ENCODE measurements at places on chromosomes 3 and 15.

- DNase-seq = no peak
Observed at GRCh38 chr3:117322866-117323265, 613.3 kb downstream of the TUSC7 start.

DNA sequence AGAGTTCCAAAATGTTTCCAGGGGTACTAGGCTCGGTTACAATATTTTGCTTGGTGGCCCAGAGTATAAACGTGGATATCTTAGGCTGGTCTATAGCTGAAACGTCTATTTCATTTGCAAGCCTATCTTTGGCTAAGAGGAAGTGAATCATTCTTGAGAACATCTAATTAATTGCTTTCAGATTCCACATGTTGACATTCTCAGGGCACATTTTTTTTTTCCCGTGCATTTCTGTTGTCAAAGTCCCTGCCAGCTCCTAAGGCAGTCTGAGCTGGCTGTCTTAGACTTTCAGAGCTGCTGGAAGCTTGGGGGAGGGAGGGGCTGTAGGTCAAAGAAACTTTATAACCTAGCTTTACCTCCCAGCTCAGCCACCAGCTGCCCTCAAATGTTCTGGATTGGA lies 23.2 kb upstream of the LAMP3 start:
- no peak for DNase-seq

DNA sequence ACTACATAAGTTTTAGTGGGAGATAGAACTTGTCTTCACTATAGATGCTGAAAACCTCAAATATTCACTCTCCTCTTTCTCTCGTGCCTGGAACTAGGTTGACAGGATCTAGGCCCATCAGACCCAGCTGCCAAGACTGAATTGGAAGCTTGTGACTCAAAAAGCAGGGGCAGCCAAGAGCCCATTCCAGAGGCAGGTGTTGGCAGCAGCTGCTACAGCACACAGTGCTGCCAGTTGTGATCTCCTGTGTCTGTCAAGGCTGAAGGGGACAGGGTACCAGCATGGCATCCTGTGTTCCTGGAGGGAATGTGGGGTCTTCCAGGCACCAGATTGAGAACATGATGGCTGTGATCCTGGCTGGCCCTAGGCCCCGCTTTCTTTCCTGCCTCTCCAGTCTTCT lies 92.5 kb upstream of the MB21D2 start:
- no peak for DNase-seq

DNA sequence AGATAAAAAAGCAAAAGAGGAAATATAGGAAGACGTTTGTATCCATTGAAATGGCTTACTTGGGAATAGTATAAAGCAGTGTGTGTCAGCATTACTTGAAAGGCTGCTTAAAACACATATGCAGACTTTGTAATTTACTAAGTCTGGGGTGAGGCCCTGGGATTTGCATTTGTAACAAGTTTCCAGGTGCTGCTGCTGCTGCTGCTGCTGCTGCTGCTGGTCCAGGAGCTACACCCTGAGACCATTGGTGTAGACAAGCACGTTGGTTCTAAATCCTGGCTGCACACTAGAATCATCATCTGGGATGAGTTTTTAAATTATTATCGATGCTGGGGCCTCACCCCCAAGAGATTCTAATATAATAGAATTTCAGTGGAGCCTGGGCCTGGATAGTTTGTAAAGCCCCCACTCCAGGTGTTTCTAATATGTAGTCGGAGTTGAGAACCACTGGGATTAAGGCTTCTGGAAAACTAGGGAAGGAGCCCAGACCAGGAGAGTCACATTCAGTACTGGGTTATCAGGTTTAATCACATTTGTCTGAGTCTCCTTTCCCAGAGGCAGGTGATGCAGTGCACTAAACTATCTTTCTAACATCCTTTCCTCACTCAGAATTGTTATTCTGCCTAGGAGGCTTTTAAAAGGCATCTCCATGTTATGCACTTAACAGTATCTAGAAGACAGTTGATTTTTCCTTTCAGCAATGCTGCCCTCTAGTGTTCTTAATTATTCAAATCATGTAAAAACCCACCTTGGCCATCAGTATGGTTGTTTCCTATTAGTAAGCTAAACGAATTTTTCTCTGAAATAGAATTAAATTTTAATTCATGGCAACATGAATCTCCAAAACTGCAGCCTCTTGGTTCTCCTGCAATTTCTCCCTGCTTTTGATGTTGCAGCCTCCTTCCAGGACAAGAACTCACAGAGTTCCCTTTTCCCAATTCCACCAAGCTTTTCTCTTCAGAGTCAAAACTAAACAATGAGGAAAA lies 45.4 kb downstream of the SSR3 start:
- no peak for DNase-seq

DNA sequence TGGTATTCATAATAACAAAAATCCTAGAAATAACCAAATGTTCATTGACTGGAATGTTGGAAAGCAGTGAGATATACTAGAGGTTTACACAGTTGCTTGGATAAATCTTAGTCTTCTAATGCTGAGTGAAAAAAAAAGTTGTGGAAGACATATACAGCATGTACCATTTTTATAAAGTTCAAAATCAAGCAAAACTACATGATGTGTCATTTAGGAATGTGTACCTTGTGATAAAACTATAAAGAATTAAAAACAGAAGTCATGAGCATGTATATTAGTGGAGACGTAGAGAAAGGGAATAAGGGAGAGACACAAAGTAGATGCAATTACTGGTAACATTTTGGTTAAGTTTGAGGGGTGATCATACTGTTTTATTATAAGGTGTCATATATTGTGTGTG lies 45.2 kb downstream of the FBXL2 start:
- DNase-seq = no peak

GRCh38 chr3:190646996-190647395 lies 133.1 kb downstream of the IL1RAP start:
- no peak for DNase-seq

DNA sequence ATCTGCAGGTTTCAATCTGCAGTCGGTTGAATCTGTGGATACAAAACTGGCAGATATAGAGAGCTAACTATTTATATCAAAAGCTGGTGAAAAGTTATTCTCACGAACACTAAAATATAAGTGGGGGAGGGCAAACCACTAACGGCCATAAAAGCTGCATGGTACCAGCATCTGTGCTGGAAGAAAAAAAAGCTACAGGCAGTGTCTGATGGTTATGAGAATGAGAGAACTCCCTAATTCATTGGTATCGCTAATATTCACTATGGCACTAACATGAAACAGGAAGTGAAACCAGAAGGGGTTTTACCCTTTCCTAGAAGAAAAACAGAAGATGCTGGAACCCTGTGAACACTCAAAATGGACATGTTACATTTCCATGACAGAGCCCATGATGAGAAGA lies 15.9 kb downstream of the CEP70 start:
- DNase-seq = no peak

DNA sequence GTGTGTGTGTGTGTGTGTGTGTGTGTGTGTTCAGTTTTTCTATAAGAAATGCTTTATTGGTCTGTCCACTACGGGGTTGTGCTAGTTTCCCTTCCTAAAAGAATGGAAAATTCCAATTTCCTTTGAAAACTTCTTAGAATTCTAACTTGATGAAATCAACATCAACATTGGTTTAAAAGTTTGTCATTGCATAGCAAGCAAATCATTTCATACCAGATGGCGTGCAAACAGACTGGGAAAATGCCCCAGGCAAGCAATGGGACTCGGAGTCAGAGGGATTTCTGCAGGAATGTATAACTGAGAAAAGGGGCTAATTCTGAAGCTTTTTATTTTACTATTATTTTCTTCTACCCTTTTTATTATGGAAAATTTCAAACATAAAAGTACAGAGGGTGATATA lies 13.1 kb upstream of the DYNC1LI1 start:
- no peak for DNase-seq

GRCh38 chr3:154389861-154390260 lies 40.1 kb downstream of the GPR149 start:
- no peak for DNase-seq

GRCh38 chr3:136251511-136251910 lies 1.4 kb downstream of the PCCB start:
- DNase-seq = no peak

DNA sequence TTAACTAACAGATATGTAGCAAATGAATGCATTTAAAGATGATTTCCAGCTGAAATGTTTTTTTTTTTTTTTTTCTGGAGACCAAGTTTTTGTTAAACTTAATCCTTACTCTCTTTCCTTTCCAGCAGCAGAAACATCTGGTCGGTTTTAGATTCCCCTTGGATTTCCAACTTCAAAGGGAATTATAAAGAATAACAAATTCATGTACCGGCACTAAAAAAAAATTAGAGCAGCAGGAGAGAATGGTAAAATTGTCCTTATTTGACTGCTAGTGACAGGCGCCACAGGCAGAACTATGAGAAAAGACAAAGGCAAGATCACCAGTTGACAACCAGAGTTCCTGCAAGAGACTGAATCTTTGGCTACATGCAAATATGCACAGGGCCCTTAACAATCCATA lies 393.3 kb downstream of the TIGIT start:
- no peak for DNase-seq

- no peak for DNase-seq
Observed at GRCh38 chr3:57206423-57206822, 6.6 kb upstream of the HESX1 start.

DNA sequence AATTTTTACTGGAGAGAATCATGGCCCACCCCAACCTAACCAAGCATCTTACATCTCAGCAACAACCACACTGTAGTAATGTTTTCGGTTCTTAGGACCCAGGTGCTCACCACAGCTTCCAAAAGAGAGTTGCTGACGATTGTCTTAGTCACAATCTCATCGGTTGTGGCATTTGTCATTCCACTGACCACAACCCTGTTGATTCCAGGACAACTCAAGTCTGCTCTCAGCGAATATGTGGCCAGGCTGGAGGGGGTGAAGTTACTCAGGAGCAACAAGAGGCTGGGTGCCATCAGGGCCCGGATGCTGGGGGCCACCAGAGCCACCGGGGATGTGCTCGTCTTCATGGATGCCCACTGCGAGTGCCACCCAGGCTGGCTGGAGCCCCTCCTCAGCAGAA lies 25.9 kb downstream of the GALNT15 start:
- DNase-seq = no peak

- no peak for DNase-seq
Observed at GRCh38 chr3:78809966-78810365, 957.8 kb downstream of the ROBO1 start.

GRCh38 chr15:79773128-79773527 lies 123.7 kb downstream of the MTHFS start:
- DNase-seq = no peak

DNA sequence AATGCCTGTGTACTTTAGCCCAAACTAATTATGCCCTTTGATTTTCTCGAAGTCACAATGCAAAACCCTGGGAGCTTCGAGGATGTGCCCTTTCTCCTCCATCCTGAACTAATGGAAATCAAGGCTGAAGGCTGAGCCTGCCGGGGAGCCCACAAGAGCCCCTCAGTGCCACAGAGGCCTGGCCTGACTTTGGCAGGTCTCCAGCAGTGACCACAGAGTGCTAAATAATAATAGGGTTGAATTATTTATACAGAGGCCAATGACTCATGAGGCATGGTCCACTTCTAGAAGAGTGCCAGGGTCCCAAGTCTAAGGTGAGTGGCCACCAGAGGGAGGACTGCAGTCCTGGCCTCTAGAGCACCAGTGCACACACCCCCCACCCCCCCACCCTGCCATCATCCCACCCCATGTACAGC lies 19.1 kb upstream of the GLCE start:
- DNase-seq = no peak

- no peak for DNase-seq
Observed at GRCh38 chr15:98063315-98063714, 102.8 kb downstream of the ARRDC4 start.

- no peak for DNase-seq
Observed at GRCh38 chr3:61866961-61867461, 305.6 kb downstream of the PTPRG start.

GRCh38 chr3:71891483-71891882 lies 106.5 kb upstream of the PROK2 start:
- DNase-seq = no peak

Data from stimulated activated CD4-positive, alpha-beta T cell treated with anti-CD3 and anti-CD28 coated beads, TNF-alpha, amount 100 ng/mL, for 1 hour (primary cell).